ENCODE measurements at places on chromosomes 11 and 22.

DNA sequence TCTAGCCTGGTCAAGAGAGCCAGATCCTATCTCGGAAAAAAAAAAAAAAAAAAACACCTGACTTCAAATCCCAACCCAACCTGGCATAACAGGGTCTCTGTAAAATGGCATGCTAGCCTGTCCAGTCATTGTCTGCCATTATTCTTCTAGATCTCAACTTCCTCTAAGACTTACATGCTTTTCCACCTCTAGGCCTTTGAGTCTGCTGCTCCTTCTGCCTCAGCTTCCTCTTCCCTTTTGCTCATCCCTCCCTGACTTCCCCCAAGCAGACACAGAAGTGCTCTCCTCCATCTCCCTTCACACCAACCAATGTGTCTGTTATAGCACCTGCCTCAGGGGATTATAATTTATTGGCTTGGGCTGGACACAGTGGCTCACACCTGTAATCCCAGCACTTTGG is 7.8 kb downstream of the STK33 start:
- DNase-seq = no peak

GRCh38 chr22:46591930-46592329 is 28.3 kb upstream of the GRAMD4 start:
- peak; percentile 40 for DNase-seq

- DNase-seq = no peak
Observed at GRCh38 chr11:35598254-35599125, 19.8 kb upstream of the FJX1 start.

GRCh38 chr11:76682684-76683083 is 12.1 kb upstream of the LRRC32 start:
- DNase-seq = no peak

GRCh38 chr11:19442554-19442910 is 201.8 kb upstream of the E2F8 start:
- DNase-seq = no peak

GRCh38 chr22:42863349-42863961 is 6.4 kb upstream of the ARFGAP3 start:
- no peak for DNase-seq

DNA sequence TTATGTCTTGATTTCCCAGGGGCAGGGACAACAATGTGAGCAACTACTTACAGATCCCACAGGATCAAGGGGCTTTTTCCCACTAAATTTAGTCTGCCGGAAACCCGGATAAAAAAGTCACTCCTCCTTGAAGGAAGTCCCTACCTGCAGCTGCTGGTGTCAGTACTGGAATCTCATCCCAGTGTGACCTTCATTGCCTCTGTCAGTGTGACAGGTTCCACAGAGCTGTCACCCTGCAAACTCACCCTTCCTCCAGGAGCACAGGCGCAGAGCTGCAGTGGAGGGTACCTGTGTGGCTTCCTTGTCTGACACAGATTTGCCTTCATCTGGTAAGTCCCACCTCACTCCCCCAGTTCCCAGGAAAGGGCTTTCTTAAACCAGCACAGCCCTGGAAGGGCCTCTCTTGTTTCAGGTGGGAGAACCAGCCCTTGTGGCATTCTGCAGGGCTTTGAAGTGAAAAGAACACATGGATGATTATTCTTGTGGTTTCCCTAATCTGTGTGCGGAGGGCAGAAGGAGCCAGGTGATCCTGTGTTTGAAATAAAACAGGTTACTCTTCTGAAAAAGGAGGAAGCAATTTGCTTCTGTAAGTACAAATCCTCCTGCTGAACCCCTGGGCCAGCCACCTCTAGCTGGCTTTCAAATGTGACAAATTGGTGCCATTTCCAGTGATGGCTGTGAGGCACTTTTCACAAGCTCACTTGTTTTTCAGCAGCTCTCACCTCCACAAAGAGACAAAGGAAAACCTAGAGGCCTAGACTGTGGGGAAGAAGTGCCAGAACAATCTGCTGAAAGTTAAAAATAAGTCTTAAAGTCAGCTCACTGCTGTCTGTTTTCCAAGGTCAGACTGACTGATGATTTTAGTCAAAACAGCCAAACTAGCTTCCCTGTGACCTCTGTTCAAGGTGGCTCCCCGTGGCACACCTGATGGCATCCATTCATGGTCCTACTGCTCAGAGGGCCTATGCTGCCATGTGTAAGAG is 9.2 kb upstream of the PRSS23 start:
- DNase-seq = no peak

GRCh38 chr22:46070803-46071450 is 79.4 kb upstream of the PPARA start:
- DNase-seq = peak; percentile 80

DNA sequence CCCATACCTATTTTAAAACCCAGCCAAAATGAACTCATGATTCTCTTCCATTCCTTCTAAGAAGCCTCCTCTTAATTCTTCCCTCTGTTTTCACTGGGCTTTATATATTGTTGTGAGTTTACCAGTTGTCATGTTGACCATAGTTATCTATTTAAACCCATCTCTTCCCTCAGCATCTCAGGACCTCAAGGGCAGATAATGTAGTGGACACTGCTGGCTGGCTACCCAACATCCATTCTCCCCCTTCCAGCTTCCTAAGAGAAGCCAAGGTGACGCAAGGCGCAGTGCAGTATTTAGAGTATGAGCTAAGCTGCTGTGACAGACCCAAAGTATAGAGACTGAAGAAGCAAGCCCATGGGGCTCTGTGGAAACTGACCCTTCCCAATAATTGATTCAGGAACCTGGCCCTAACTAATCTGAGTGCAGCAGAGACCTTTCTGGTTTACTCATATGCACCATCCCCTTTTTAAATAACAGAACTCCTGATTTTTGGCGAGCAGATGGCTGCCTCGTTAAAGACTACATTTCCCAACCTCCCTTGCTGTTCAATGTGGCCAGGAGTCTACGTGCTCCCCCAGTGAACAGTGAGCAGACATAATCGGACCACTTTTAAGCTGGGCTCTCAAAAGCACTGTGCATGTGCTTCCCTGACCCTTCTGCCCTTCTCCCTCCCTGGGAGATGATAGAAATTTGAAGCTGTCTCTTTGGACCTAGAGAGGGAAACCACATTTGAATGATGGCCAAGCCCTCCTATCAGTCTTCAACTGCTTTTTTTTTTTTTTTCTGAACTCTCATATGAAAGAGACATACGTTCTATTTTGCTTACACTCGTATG is 28.1 kb upstream of the CREB3L1 start:
- DNase-seq = no peak

GRCh38 chr11:93267383-93267782 is 63.2 kb upstream of the DEUP1 start:
- peak; percentile 49 for DNase-seq

GRCh38 chr11:19244621-19245020 is 3.9 kb upstream of the E2F8 start:
- no peak for DNase-seq
